SW480 (cell line): ENCODE measurements at places on chromosomes 5 and 9.

DNA sequence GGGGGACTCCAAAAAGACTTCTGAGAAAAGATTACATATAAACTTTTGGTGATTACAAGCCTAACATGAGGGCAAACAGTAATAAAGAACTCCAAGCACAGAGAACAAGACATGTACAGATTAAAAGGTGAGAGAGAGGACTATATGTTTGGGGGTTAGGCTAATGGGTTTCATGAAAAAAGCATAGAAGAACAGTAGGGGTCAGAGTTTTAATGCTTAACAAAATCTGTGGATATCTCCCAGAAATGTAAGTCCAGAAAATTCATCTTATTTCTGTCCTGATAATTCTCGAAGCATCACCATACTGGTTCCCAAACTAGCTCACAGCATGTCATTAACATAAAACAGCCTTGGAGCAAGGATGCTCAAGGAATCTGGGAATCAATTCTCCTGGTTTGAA is 137.2 kb downstream of the ARRDC3 start:
- no peak for DNase-seq

- no peak for DNase-seq
Observed at GRCh38 chr9:97840521-97840920, 12.5 kb upstream of the FOXE1 start.

DNA sequence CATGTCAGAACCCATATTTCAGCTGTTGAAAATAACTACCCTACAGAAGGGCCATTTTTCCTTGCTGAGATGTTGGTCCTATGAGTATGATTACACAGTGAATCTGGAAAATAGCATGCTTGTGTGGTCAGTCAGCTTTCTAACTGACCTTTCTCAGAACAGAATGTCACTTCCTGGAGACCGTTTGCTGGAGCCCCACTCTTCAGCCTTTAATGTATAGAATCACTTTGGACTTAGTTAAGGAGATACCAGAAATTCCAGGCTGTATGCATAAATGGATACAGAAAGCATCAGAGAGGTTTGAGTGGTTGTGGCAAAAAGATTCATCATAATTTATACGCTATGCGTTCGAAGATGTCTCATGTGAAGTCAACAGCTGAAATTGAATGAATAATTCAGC is 488.1 kb downstream of the EBF1 start:
- no peak for DNase-seq

DNA sequence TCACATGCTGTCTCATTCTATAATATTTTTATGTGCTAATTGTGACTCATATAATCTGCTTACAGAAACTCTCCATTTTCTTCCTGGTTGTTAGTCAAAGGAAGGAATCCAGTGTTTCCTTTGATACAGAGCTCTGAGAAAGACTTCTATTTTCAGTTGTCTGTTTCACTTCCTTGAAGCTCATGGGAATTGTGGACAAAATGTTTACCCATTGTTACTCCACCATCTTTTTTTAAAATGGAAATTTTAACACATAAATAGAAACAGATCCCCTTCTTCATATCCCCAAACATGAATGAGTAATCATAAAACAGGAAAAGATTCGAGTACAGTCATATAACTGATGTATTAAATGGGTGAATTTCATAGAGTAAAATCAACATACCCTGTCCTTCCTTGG is 42.0 kb upstream of the KCNN2 start:
- DNase-seq, result no peak

GRCh38 chr9:92547356-92547755 is 11.6 kb upstream of the ECM2 start:
- DNase-seq, result no peak

DNA sequence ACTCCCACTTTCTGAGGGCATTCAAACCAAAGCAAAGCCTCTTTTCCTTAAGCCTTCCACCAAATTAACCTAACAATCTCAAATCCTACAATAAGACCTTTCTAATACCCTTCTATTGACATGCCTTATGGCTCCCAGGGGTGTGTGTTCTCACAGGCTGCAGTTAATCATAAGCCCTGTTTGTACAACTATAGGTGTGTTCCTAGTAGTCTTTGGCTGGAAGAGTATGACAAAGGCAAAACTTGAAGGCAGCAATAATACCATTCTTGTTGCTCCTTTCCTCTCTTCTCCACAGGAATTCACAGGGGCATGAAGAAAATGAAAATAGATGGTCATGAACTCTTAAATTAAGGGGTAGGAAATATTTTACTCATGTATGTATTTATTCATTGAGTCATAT is 10.9 kb upstream of the FBXO38 start:
- DNase-seq, result no peak

GRCh38 chr9:1531424-1531823 is 481.3 kb downstream of the DMRT2 start:
- no peak for DNase-seq

- DNase-seq, result peak; percentile 81
Observed at GRCh38 chr9:34375901-34376595, 650 bp downstream of the MYORG start.

GRCh38 chr5:10756549-10756948 is 4.5 kb downstream of the DAP start:
- DNase-seq, result no peak

DNA sequence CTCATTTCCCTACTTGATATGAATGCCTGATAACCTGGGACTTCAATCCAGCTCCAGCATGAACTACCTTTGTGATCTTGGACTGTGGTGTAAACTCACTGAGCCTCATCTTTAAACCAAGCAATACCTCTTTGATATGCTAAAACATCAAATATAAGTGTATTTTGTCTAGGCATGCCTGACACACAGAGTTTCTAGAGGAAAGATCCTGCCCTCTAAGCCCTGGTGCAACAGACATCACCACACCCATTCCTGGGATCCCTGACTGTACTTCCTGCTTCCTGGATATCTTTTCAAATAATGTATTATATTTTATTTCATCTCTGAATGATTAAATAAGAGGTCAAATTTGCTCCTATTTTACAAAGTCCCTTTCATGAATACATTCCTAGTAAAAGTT is 55.8 kb downstream of the ANXA2R start:
- DNase-seq, result no peak

- no peak for DNase-seq
Observed at GRCh38 chr5:94281236-94281801, 337.1 kb downstream of the KIAA0825 start.

DNA sequence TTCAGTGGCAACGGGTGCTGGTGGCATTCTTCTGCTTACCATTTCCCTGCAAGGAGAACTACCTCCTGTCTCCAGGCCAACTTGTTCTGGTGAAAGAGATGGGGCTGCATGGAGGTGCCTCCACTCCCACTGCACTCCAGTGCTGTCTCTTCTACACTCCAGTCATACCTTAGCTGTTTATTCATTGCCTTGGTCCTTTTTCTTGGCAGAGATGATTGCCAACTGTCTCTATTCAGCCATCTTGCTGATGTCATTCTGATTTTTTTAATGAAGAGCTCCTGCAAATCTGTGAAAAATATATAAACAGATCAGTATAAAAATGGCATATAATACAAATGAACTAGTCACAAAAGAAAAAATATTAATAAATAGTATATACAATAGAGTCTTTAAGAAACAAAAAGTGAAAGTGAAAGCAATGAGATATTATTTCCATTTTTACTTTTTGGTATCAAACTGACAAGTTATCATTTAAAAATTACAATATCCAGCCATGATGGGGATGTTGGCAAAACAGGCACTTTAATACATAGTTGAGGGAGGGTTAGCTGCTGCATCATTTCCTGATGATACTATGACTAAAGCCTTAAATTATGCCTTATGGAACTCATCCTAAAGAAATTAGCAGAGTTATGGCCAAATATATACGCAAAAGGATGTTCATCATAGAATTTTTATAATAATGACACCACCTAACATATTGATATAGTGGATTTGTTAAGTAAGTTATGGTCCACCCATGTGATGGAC is 109.4 kb downstream of the CARTPT start:
- no peak for DNase-seq

- DNase-seq, result peak; percentile 68
Observed at GRCh38 chr5:395156-395920, 47.6 kb upstream of the EXOC3 start.

GRCh38 chr5:28648108-28648507 is 1609.7 kb upstream of the CDH9 start:
- peak; percentile 5 for DNase-seq

GRCh38 chr5:2856206-2856605 is 104.7 kb upstream of the IRX2 start:
- DNase-seq, result no peak

DNA sequence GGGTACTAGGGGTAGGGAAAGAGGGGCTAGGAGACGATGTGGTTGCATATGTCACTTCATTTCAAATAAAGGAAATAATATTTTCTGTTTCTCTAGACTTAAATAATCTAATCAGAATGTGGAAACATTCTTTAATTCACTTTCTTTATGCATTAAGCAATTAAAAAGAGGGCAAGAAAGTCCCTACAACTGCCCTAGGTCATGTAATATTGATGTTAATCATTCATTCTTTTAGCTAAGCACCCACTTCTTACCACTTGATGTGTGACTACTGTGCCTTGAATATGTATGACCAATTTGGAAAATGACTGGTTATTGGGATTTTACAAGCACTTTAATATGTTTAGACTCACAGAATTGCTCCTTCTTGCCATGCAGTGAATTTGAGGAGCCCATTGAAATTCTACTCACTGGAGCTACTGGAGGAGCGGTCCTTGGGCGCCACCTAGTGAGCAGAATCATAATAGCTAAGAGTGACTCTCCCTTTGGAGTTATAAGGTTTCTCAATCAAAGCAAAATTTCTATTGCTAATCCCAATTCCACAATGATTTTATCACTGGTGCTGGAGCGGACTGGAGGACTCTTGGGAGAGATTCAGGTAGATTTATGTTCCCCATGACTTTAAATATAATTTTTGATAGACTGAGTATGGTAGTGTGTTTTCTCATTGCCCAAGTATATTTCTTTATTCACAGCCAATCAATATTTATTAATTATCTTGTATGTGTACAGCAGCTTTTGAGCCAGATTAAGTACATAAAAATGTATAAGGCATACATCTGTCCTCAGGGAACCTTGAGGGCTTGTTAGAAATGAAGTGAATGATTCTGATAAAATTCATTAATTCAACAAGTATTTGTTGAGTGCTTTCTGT is 225.1 kb downstream of the ADGRV1 start:
- DNase-seq, result peak; percentile 51

DNA sequence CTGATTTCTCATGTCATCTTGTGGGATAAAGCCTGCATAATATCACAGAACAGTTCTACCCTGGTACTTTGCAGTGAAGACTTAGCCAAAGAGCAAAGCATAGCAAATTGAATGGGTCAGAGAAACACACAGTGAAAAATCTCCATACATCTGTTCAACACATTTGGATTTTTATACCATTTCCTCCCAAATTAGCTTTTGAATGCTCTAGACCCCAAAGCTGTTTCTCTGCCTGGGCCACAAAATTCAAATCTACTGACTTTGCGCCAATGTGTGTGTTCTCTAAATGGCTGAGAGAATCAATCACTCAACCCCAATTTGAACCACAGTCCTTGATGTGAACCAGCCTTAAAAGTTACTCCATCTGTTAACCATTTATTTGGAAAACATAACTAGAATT is 236.9 kb upstream of the NFIL3 start:
- no peak for DNase-seq

DNA sequence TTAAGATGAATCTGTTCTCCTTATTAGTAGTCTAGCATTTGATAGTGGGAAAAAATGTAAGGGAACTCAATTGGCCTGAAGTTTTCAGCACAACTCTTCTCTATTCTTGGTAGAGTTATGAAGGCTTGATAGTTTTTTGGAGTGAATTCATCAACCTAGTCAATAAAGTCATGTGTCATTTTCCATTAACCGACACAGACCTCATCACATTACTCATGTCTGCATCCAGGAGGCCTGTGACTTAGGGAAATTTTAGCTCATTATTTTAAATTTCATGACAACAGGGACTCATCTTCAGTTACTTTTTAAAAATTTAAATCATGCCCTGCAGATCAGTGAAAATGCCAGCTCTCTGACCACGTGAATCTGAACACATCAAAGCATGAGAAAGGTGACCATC is 63.3 kb downstream of the ADAMTS16 start:
- no peak for DNase-seq

- DNase-seq, result peak; percentile 87
Observed at GRCh38 chr9:131382850-131383729, 10.8 kb upstream of the PRRC2B start.

GRCh38 chr5:97545886-97546535 is 363.0 kb upstream of the RIOK2 start:
- DNase-seq, result no peak

DNA sequence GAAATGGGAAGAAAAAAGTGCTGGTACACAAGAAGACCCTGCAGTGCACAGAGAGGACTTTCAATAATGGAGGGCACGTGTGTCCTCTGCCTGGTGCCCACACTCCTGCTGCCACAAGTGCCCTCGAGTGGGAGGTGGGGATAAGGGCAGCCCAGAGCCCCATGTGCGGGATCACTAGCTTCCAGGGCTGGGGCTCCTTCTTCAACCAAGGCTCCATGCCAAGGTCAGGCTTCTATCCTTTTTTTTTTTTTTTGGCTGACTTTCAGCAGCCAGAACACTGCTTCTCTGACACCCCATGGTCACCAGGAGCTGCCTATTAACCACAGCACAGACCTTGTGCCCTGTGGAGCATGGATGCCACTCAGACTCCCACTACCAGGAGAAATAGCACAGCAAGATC is 7.5 kb downstream of the ACSL6 start:
- DNase-seq, result no peak

GRCh38 chr5:152164860-152165259 is 240.2 kb upstream of the GLRA1 start:
- no peak for DNase-seq

DNA sequence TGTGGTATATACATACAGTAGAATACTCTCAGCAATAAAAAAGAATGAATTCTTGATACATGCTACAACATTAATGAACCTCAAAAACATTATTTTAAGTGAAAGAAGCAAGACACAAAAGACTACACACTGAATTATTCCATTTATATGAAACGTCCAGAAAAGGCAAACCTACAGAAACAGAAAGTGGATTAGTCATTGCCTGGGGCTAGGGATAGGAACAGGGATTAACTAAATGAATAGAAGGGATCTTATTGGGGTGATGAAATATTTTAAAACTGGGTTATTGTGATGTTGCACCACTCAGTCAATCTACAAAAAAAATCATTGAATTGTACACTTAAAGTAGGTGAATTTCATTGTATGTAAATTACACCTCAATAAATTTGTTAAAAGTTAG is 326.7 kb downstream of the PIK3R1 start:
- DNase-seq, result no peak

- DNase-seq, result peak; percentile 12
Observed at GRCh38 chr9:109755040-109755439, 25.0 kb upstream of the PALM2AKAP2 start.

GRCh38 chr9:125161284-125161918 is 18.1 kb upstream of the SCAI start:
- no peak for DNase-seq

DNA sequence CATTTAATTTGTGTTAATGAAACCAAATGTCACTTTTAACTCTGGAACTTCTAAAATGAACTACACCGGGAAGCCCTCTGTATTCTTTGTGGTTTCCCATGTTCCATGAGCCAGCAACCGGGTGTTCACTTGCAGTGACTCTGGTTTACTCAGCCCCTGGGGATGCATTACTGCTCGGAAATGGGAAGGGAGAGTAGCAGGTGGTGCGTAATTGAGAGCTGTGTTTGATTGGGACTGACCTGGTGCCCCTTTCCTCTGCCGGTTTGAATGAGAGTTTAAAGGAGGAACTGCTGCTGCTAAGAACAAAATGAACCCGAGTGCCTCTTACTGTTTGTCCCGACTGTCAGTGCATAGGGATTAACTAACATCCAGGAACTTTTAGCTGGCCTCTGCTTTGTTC is 100.1 kb upstream of the DHFR start:
- DNase-seq, result no peak
